ENCODE measurements at places on chromosomes 12 and 14.

- DNase-seq, result no peak
Observed at GRCh38 chr12:45959728-45960127, 30.6 kb downstream of the SCAF11 start.

DNA sequence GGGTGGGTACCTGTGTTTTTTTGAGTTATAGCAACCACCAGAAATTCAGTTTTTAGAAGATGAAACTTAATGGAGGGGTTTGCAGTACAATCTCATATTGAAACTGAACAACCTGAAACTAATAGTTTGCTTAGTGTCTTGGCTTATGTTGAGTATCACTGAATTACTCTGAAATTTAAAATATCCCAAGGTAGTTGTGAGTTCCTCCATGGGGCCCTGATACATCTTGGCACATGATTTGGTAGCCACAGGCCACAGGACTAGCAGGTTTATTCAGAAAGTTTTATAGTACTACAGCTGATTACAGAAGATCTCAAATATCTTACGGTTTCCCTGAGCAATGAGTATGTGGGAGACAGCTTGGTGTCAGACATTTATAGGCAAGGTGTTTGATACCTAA, 10.4 kb downstream of the PTGES3 start:
- DNase-seq, result no peak

DNA sequence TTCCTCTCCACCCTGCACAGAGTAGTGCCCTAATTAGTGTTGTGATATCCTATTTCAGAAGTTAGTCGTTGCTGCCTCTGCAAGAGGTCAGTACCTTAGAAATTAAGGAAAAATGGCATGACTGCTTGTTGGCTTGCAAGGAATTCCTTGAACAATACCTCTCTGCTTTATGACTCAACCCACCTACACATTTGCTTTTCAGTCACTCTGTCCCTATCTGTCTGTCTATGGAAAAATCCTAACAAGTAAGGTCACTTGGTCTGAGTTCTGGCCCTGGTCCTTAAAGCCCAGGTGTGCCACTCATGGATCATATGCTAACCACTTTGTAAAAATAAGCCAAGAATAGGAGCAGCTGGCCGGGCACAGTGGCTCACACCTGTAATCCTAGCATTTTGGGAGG, 116.4 kb upstream of the ATF1 start:
- DNase-seq, result peak; percentile 52

GRCh38 chr14:73188501-73188911, 48.8 kb upstream of the PAPLN start:
- peak; percentile 28 for DNase-seq

GRCh38 chr12:12505544-12506495, 56.8 kb downstream of the DUSP16 start:
- no peak for DNase-seq

DNA sequence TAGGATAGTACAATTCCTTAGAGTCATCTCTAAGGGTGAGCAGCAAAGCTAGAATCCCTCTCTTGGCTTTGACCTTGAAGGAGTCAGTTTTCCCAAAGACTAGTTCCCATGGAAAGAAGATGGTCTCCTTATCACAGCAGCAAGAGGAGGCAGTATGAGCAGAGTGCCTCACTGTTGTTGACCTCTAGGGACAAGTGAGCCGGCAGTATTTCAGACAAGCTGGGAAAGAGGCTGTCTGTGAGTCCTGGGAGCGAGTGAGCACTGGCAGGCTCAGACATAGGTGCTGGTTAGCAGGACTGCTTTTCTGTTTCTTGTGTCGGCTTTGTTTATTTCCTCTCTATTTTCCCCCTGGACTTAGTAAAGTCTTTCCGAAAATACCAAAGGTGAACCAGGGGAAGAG, 60.7 kb downstream of the NTF3 start:
- no peak for DNase-seq

DNA sequence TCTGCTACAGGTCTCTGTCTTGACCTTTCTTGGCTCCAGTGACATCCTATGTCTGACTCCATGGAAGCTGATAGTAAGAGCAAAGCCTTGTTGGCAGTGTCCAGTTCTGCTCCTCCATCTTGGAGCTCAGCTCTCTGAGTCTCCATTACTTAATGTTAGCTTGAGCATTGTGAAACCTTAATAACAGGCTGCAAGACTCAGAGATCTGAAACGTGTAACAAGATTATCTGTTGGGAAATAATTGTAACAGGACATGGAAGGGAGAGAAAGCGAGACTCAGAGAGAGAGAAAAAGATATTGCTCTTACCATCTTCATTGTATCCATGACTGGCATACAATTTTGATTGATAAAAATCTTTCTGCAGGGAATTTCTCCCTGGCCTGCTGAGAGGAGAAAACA, 1365.7 kb downstream of the AACS start:
- no peak for DNase-seq

GRCh38 chr14:95045106-95045701, 112.1 kb downstream of the DICER1 start:
- DNase-seq, result no peak

DNA sequence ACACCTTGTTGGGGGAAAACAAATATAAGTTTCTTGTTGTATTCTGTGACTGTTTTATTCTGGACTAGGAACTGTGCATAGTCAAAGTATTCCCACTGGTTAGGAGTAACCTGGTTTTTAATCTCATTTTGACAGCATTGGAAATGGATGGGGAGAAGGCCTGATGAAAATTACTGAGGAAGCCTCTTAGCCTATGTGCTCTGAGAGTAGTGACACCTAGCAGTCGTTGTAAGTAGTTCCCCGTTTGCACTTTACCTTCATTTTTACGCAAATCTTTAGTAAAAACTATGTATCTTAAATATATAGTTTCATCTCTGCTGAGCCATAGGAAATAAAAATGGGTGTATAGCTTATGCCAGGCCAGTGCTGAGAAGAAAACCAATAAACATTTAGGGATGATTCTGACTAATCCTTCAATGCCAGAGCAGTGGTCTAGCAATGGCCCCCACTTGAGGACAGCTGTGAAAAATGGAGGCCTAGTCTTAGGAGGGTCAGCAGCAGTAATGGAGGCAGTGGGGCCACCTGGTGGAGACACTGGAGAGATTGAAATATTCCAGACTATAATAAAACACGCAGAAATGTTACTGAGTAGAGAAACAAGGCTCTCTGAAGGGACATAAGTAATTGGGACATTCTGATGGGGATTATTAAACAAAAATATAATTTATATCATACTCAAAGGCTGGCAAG, 133.2 kb upstream of the NOVA1 start:
- no peak for DNase-seq

DNA sequence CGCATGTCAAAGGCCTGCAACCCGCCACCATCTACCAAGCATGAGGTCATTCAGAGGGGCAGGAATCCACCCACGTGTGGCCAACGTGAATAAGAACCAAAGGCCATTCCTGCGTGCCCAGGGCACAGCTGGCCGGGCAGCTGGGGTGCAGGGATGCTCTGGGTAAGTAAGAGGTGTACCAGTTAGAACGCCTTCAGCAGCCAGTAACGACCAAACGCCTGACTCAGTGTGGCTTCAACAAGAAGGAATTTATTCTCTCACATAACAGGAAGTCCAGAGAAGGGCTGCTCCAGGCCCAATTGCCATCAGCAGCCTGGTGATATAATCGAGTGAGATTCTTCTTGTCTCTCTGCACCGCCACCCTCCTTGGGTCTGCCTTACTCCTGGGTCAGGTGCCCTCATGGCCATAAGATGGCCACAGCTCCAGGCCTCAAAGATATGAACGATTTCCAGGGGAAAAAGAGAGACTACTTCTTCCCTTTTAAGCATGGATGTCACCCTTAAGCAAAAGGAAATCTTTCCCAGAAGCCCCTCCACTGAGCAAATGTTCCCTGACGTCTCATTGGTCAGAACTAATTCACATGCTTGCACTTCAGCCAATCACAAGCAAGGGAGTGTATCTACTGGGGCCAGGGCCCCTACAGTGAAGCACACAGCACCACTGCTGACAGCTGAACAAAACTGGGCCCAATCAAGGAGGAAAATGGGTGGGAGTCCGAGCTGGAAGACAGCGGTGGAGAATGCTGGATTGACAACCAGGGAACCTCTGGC, 7.3 kb downstream of the TTC7B start:
- no peak for DNase-seq

GRCh38 chr14:92665661-92666110, 82.7 kb downstream of the LGMN start:
- no peak for DNase-seq

DNA sequence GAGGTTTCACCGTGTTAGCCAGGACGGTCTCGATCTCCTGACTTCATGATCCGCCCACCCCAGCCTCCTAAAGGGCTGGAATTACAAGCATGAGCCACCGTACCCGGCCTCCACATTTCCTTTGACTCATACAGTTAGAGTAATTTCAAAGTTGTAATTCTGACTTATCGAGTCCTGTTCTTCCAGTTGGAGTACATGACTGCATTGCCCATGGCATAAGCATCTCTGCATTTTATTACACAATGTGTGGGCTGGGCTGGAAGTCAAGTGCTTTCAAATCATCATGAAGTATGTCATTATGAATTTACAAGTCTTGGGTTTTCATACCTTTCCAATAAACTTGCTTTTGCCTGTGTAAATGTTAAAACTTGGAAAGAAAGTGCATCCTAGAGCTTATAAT, 1295.7 kb upstream of the FLRT2 start:
- no peak for DNase-seq

DNA sequence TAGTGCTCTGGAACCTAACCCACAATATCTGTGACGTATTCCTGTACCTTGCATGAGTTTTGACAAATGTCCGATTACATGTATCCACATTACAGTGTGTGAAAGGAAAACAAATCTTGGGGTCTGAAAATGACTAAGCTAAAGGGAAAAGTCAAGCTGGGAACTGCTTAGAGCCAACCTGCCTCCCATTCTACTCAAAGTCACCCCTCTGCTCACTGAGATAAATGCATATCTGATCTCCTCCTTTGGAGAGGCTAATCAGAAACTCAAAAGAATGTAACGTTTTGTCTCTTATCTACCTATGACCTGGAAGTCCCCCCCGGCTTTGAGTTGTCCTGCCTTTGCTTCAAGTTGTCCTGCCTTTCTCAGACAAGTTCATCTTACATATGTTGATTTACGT, 34.0 kb upstream of the KIF21A start:
- no peak for DNase-seq

DNA sequence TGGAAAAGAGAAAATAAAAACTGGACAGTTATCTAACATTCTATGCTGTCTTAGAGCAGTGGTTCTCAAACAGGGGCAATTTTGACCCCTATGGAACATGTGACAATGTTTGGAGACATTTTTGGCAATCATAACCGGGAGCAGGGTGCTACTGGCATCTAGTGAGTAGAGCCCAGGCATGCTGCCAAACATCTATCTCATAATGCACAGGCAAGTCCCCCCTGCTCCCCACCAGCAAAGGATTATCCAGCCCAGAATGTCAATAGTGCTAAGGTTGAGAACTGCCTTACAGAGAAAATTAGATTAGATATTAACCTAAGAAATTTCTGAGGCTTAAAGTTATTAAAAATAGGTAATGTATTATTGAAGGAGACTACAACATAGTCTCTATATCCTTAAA, 22.9 kb upstream of the CATSPERB start:
- DNase-seq, result no peak

DNA sequence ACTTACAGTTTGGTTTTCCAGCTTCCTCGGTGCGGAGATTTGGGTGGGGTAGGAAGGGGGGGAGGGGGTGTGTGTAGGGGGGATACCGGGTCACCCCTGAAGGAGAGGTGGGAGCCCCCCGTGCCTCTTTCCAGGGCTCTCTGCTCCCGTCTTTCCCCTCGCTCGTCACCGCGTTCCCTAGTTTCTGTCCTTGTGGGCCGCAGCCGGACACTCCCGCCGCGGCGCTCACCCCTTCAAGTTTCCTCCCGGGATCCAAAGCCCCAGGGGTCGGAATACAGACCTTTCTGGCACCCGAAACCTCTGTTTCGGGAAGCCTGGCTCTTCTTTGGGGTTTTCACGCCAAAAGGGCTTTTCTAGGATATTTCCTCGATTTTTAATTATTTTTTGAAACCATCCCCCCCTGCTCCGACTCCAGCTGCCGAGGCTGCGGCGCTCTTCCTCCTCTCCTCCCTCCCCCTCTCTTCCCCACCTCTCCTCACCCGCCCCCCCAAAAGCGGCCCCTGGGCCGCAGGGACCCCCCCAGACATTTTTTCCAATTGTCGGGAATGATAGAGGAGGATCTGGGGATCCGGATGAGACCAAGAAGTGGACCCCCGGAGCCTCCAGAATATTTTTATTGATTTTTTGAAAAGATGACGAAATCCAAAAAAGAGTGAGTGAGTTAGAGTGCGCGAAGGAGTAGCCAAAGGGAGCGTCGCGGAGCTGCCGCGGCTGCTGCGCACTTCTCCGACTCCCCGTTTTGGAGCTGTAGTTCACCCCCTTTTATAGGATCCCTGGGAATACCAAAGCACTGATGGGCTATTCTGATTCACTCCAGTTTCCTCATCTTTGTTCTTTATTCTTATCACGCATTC, 1.7 kb downstream of the CCND2 start:
- no peak for DNase-seq

DNA sequence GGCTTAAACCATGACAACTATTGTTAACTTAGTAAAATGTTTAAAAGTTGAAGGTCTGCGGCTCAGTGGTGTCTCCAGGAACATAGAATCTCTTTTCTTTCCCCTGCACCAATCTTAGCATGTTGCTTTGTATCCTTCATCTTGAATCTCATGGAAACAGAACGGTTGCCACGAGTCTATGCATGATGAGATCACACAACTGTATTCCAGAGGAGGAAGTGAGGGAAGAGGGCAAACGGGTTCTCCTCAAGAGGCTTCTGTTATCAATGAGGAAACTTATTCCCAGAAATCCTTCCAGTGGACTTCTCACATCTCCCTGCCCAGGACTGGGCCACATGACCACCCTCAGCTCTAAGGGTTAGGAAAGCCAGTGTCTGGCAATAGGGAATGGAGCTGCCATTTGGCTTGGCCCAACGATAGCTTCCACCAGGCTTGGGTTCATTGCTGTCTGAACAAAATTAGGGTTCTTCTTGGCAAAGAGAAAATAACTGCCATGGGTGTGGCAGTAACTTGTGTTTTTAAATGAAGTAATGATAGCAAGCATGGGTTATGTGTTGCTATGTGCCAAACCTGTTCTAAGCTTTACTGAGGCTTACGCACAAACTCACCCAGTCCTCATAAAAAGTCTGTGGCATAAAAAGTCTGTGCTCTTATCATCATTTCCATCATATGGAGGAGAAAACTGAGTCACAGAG, 17.4 kb downstream of the PLXNC1 start:
- DNase-seq, result no peak

GRCh38 chr12:62919838-62920237, 15.1 kb downstream of the PPM1H start:
- no peak for DNase-seq

- no peak for DNase-seq
Observed at GRCh38 chr12:125121106-125121505, 55.9 kb downstream of the AACS start.

GRCh38 chr12:96302687-96303310, 97.4 kb downstream of the CDK17 start:
- DNase-seq, result no peak

Data from non-pigmented ciliary epithelial cell (primary cell).